Fibroblast of skin of right quadriceps (primary cell): ENCODE measurements at places on chromosomes 5 and 9.
A peak's percentile ranks its signal among the peaks of the same experiment; 100 is the strongest.

DNA sequence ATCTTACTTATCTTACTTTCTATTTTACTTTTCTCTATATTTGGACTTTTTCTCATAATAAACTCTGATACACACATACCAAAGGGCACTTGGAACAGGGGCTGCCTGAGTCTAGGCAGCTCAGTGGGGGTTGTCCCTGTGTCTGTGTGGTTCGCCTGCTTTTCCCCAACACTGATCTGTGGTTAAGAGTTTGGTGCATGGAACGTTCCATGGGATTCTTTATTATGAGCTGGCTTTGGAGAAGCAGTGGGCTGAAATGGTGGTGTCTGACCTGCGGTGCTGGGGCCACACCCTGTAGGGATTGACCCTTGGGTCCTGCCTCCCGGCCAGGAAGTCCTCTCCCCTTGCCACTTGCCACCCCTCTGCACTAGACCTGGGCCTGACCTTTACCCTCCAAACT lies 47.4 kb downstream of the ANKRD33B start:
- DNase-seq = no peak

GRCh38 chr9:109317311-109317978 lies 3.4 kb downstream of the EPB41L4B start:
- DNase-seq = no peak

- DNase-seq = peak; percentile 76
Observed at GRCh38 chr5:78597068-78597973, 51.3 kb downstream of the LHFPL2 start.

- no peak for DNase-seq
Observed at GRCh38 chr9:106785200-106785599, 77.8 kb upstream of the ZNF462 start.

DNA sequence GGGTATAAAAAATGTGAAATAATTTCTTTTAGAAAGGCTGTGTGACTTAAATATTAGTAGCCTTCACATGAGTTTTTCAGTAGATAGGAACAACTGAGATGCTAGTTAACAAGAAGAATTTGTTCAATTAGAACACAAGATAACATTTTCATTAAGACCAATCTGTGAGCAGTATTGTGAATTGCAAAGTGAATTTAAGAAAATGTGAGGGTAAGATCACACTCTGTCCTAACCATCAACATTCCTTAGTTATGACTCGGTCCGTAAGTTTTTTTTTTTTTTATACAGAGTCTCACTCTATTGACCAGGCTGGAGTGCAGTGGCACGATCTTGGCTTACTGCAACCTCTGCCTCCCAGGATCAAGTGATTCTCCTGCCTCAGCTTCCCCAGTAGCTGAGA lies 180.2 kb upstream of the EGFLAM start:
- peak; percentile 7 for DNase-seq

DNA sequence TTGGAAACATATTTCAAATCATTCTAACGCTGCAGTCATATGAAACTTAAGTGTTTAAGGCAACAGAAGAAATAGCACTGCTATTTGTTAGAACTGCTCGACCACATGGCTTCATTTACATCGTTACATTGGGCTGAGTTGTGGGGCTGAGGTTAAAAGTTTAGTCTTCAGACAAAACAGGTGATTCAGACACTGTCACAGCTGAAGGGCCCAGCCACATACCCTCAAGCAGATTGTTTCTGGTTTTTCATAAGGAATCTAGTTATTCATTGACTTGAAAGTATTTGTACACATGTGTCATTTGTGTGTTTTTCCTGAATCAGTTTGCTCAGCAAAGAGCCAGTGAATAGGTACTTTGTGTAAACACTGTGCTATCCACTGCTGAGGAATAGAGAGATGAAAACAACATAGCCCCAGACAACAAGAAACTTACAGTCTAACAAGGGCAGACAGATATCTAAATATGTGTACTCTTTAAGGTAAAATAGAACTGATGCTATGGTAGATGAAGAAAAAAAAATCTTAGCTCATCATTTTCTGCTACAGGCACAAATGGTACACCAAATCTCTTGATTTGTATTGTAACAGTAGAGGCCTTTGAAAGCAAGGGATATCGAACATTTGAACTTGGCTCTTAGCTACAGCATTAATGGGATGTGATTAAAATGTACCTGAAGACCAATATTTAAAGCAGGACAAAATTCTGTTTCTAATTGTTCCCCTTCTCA lies 357.6 kb upstream of the RPS23 start:
- peak; percentile 77 for DNase-seq
